ENCODE measurements at places on chromosomes 12 and 14. TPM values are rescaled to one million over a fixed set of nuclear protein-coding genes. Genes with fewer than 3 reads are reported as not detected.
A peak's percentile ranks its signal among the peaks of the same experiment; 100 is the strongest.

DNA sequence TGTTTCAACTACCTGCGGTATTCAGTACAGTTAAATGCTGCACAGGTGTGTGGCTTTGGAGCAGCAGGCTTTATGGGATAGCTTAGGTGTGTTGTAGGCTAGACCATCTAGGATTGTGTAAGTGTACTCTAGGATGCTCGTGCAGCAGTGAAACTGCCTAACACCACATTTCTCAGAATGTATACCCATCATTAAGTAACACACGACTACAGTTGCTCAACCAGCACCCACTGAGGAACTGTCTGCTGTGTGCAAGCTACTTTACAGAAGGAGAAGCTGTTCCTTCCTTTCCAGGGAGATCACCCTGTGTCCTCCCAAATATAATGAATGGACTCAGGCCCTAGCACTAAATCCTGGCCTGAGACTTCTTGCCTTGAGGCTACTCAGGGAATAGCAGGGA is 94.8 kb downstream of the SLC24A4 start:
- no peak for DNase-seq

DNA sequence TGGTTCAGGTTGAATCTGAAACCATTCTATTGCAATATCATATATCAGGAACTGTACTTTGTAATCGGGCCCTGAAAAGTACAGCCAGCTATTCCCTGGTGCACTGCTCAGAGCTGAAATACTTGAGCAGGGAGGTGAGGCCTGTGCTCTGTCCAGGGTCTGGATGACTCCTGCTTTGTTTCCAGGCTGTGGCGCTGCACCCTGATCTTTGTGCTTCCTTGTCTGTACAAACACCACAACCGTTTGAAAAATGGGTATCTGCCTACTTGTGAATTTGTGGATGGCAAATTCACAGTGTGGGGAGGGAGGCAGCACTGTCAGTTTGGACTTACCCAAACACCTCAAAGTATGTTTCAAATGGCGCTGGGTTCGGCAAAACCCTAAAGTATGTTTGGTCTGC is 155.4 kb upstream of the FAR2 start:
- DNase-seq, result no peak

DNA sequence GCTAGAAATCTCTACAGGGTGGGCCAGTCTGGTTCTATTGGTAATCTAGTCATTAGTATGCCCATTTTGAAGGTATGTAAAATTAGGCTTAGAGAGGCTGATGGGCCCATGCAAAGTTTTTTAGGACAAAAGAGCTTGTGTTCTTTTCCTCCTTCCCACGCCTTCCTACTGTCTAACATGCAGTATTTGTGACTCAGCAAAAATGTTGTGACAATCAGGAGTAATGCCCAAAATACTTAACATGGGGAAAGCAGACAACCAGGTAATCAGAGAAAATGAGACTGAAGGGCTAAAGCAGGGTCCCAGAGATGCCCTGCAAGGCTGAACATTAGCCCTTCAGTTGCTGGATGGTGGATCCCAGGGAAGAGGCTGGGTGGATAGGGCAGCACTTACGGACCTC is 437.9 kb downstream of the BCL11B start:
- no peak for DNase-seq

Gene A2M
- polyA plus RNA-seq, result 245 TPM

Gene TAS2R9
- not detected for polyA plus RNA-seq

DNA sequence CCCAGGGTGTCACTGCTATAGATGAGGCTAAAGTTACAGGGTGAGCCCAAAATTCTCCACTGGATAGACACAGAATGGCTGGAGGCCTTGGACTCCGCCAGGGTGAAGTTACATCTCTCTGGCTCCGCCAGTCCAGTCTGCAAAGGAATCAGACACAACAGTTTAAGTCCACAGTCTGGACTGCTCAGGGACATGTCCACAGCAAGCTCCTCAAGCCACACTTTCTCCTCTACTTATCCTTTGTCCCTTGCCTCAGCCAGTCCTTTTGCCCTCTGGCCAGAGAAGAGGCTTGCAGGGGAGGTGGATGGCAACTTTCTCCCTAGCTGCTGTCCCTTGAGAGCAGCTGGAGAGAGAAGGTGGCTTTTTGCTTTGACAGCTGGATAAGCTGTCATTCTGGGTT is 28.0 kb downstream of the PTPRB start:
- DNase-seq, result no peak

Gene TSPAN8
- polyA plus RNA-seq, result 33.3 TPM

- no peak for DNase-seq
Measured at GRCh38 chr12:14836336-14837210, 6.8 kb downstream of the ART4 start.

Gene FAM234B
- 10.8 TPM for polyA plus RNA-seq

GRCh38 chr12:113844495-113845210 is 121.5 kb downstream of the RBM19 start:
- DNase-seq, result no peak

DNA sequence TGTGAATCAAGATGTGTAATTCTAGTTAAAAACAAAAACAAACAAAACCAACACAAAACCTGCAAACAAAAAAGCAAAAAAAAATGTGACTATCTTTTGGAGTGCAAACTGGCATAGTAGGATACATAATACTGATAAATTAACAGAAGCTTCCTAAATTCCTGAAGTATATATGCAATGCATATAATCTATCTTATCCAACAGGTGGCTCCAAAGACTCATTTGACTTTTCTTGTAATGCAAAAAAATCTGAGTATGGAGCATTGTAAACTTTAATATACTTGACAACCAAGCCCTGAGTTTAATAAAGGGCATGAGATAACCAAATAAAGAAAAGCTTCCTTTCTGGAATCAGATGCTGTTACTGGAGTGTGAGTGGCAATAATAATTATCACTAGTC is 1003.6 kb downstream of the FSCB start:
- peak; percentile 9 for DNase-seq

Gene TAS2R31
- polyA plus RNA-seq, result 1.1 TPM

DNA sequence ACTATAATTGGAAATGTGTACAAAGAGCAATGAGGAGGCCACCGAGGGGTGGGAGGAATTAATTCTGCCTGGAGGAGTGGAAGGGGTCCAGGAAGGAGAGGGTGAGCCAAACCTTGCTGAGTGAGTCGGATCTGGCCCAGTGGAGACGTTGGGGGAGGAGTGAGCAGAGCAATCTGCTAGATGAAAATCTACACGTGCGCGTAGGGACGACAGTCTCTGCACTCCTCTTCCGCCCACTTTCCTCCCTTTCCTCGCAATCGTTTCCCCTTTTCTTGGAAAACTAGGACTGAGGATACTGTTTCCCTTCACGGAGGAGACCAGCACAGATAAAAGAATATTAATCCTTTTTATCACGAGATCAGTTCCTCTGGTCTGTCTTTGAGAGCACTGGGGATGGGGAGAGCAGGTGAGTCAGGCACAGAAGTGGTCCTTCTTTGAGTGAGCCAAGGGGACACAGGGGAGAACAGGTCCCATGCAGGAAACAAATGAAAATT is 2.9 kb upstream of the NAB2 start:
- peak; percentile 49 for DNase-seq

- DNase-seq, result no peak
Measured at GRCh38 chr14:72745991-72746980, 147.6 kb downstream of the DPF3 start.

Gene CYP27B1
- polyA plus RNA-seq, result 1.00 TPM

Gene KIF5A
- 1.3 TPM for polyA plus RNA-seq

GRCh38 chr12:117980616-117981015 is 11.8 kb upstream of the KSR2 start:
- DNase-seq, result no peak

DNA sequence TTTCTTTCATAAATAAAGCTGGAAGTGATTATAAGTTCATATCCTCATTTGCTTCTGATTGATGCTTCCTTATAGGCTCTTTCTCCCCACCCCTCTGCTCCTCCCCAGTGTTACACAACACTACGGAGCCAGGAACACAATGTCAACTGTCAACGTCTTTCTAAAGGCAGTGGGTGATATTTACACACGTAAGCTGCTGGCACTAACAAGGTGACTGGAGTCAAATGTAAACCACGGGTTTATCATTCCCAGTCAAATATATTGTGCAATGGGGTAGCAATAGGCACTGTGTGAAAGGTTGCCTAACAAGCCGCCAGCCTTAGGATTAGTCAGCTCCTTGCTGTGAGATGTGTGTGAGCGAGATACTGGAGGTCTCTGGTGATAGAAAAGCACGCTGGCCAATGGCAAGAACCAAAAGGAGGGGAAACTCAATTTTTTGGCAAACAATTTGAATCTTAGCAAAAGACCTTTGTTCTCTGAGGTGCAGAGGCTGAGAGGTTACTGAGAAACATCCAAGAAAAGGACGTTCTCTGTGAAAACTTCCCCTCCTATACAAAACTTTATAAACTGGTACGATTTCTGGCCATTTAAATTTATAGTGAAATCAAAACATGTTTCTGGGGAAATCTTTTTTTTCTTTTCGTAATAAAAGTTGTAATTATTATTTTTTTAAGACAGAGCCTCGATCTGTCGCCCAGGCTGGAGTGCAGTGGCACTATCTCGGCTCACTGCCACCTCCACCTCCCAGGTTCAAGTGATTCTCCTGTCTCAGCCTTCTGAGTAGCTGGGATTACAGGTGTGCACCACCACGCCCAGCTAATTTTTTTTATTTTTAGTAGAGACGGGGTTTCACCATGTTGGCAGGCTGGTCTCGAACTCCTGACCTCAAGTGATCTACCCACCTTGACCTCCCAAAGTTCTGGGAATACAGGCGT is 22.3 kb upstream of the HECTD1 start:
- DNase-seq, result no peak

DNA sequence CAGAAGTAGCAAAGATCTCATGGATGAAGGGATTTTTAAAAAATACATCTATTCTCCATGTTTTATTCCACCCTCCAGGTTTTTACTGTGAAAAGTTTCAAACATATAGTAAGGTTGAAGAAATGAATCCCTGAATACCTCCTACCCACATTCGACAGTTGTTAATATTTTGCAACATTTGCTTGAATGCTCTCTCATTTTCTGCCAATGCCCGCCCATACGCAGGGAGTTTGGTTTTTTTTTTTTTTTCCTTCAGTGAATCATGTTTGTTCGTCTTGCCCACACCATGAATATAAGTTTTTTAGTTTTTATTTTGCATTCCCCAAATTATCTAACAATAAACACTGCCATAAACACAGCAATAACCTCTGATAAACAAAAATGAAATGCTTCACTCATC is 82.9 kb downstream of the MAP1LC3B2 start:
- DNase-seq, result no peak

Gene MYO1H
- polyA plus RNA-seq, result 0.79 TPM

DNA sequence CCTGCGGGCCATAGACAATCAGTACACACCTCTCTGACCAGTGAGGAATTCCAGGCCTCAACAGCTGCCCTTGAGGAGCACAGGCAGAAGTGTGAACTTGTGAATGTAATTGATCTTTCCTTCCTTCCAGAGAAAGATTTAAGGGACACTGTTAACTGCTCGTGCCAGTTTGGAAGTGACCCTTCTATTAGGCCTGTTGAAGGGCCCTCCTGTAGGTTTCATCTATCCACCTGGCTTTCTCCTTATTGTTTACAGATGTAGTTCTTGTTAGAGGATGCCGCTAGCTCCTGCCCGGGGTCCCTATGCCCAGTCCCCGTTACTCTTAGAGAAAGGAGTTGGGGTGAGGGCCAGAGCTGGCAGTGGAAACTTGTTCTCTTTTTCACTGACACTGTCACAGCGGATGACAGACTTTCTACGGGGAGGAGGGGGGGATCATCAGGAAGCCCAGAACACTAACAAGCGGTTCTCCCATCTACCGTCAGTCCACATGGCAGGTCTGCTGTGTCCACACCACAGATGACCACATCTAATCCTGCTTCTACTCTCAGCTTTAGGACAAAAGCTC is 42.6 kb downstream of the SH2B3 start:
- no peak for DNase-seq

DNA sequence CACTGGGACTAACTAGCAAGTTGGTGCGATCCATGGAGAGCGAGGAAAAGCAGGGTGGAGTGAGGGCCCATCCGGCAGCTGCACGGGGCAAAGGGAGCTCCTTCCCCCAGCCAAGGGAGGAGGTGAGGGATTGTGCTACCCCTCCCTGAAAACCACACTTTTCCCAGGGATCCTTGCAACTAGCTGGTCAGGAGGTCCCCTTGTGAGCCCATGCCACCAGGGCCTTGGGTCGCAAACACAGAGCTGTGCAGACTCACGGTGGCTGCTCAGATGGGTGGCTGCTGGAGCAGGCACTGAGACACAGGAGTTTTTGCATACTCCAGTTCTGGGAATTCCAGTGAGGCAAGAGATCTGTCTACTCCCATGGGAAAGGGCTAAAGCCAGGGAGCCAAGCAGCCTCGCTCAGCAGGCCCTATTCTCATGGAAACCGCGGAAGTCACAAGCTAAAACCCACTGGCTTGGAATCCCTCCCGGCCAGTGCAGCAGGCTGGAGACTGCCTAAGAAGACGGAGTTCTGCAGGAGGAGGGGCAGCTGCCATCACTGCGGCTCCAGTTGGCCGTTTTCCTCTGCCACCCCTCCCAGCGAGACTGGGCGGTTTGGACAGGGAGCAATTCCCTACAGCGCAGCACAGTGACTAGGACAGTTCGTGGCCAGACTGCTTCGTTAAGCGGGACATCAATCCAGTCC is 10.9 kb upstream of the ZNF705A start:
- DNase-seq, result no peak

- DNase-seq, result peak; percentile 44
Measured at GRCh38 chr14:71321574-71322315, 414.5 kb downstream of the PCNX1 start.

- DNase-seq, result no peak
Measured at GRCh38 chr12:87814625-87815024, 214.6 kb downstream of the C12orf50 start.

GRCh38 chr14:100374270-100374669 is 51.1 kb downstream of the SLC25A47 start:
- no peak for DNase-seq

Gene DCN
- 600 TPM for polyA plus RNA-seq

GRCh38 chr12:114674251-114675047 is 9.5 kb downstream of the TBX3 start:
- no peak for DNase-seq

- peak; percentile 66 for DNase-seq
Measured at GRCh38 chr12:5567016-5567725, 135.3 kb downstream of the NTF3 start.

DNA sequence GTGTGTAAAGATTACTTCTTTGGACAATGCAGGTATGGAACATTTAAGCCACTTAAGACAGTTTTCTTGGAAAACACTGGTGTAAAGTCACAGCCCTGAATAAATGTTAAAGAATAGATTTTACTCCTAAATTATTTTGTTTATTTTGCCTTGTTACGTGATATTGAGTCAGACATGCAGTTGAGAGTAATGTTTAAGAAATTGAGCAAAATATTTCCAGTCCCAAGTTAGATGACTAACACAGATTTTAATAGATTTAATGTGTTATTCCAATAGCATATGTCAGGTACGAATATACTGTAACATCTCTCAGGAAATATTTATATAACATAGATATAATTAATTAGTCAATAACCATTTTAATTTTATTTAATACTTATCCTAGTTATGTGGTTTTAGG is 1361.7 kb downstream of the FSCB start:
- no peak for DNase-seq

Gene SFSWAP
- polyA plus RNA-seq, result 44.0 TPM

GRCh38 chr12:95966287-95966870 is 23.2 kb downstream of the AMDHD1 start:
- no peak for DNase-seq

Gene OR11H6
- polyA plus RNA-seq, result not detected
